Kidney (tissue), 22 donors: ENCODE measurements at places on chromosomes 12 and 14.
A peak's percentile ranks its signal among the peaks of the same experiment; 100 is the strongest.

GRCh38 chr12:58299371-58299770, 358.0 kb downstream of the ATP23 start:
- no peak for DNase-seq
- H3K36me3 ChIP-seq, result no peaks in the 10 kb centered on the region
- no peaks in the 10 kb centered on the region for H3K4me1 ChIP-seq
- H3K27me3 ChIP-seq, result no peaks in the 10 kb centered on the region
- H3K4me3 ChIP-seq, result no peak overlapping the region

DNA sequence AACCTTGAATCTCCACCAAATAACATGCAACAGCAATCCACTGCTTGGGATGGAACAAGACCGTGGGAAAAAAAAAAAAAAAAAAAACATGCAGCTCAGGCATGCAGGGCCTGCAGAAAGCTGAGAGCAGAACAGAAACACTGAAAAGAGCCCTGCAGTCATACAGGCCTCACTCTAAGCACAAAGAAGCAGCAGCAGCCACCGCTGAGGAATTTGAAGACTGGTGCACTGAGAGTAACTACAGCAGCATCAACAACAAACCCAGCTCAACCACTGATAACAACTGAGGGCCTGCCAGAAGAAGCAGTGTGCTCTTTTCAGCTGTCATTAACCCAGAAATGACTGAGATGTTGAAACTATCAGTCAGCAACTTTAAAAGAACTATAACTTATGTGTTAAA, 354.7 kb upstream of the TMTC1 start:
- no peak overlapping the region for H3K27ac ChIP-seq
- H3K4me3 ChIP-seq, result no peak overlapping the region
- no peak for DNase-seq
- no peaks in the 10 kb centered on the region for H3K36me3 ChIP-seq
- no peaks in the 10 kb centered on the region for H3K27me3 ChIP-seq
- H3K4me1 ChIP-seq, result no peaks in the 10 kb centered on the region

GRCh38 chr12:48788524-48788853, 400 bp downstream of the ADCY6 start:
- no peaks in the 10 kb centered on the region for H3K36me3 ChIP-seq
- peak overlapping the region; percentile 74 for H3K27ac ChIP-seq
- peak overlapping the region; percentile 76 for H3K4me3 ChIP-seq

DNA sequence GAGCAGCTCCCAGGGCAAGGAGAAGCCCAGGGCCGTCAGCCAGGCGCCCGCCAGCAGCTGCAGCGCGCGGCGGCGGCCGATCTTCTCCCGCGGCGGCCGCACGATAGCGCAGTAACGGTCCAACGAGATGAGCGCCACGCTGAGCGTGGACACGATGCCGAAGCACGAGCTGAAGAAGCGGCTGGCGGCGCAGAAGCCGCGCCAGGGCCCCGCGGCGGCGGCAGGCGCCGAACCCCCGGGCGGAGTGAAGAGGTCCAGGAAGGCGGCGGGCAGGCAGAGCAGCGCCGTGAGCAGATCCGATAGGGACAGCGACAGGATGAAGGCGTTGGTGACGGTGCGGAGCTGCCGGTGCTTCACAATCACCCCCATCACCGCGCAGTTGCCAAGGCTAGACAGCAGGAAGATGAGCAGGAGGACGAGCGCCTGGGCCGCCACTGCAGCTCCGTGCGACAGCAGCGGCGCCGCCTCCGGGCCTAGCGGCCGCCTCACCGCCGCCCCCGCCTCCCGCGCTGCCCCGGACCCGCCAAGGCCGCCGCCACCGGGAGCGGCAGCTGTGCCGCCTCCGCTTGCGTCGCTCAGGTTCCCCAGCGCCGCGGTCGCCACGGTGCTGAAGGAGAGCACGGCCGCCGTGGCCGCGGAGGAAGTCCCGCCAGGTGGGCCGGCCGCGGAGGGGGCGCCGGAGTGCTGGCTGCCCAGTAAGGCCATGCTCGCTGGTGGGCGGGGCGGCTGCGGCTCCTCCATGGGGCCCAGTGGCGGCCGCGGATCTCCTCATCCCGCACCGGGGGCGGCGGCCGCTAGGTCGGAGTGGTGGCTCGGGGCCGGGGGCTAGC, 479 bp downstream of the GPR135 start:
- peak overlapping the region; percentile 19 for H3K27ac ChIP-seq
- no peaks in the 10 kb centered on the region for H3K4me1 ChIP-seq
- H3K4me3 ChIP-seq, result peak overlapping the region; percentile 61
- no peaks in the 10 kb centered on the region for H3K27me3 ChIP-seq
- H3K36me3 ChIP-seq, result peaks cover 5% of the 10 kb centered on the region

DNA sequence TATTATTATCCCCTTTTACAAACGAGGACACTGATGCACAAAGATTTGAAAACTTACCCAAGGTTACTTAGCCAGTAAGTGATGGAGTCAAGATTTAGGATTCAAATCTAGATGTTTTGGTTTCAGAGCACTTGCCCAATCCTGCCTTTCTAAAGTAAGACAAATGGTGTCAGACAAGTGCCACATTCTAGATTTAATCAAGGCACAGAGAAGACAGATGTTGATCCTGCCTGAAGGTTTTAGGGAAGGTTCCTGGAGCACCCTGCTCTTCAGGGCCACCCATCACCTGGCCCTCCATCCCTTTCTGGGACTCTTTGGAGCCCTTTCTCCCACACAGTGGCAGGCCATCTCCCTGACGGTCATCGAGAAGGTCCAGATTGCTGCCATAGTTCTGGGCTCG, 2.9 kb downstream of the MARCHF9 start:
- DNase-seq, result no peak
- peaks cover 4% of the 10 kb centered on the region for H3K36me3 ChIP-seq
- peaks cover 9% of the 10 kb centered on the region for H3K4me1 ChIP-seq
- H3K27me3 ChIP-seq, result no peaks in the 10 kb centered on the region
- no peak overlapping the region for H3K27ac ChIP-seq

- no peaks in the 10 kb centered on the region for H3K4me1 ChIP-seq
- no peaks in the 10 kb centered on the region for H3K36me3 ChIP-seq
- DNase-seq, result peak; percentile 83
- H3K27me3 ChIP-seq, result no peaks in the 10 kb centered on the region
- no peak overlapping the region for H3K27ac ChIP-seq
Measured at GRCh38 chr12:116547955-116548501, 11.2 kb upstream of the MAP1LC3B2 start.

DNA sequence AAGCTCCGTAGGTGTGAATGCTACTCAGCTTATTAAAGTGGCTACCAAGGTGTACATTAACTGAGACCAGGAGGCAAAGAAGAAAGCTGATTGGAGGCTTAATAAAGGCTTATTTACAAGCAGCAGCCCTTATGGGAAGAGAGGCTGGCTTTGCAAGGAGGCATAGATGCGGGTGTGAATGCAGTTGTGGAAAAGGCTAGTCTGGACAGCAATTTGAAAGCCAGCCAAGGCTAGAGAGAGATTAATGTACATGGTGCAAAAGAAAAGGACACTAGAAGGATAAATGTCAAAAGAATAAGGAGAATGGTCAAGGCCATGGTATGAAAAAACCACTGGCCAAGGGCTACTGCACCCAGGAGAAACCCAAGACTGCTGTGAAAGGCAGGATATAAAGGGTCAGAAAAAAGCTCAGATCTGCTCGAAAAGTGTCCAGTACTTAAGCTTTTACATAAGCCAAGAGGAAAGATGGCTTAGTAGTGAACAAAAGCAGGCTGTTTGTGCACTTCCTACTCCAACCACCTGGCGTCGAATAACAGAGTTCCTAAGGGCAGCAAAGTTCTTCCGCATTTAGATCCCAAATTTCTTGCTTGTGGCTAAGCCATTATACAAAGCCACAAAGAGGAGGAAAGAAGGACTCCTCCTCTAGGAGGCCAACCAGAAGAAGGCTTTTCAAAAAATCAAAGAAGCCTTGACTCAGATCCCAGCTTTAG, 24.0 kb downstream of the KLRK1 start:
- peak overlapping the region; percentile 97 for H3K27ac ChIP-seq
- peak overlapping the region; percentile 95 for H3K4me3 ChIP-seq
- no peak for DNase-seq

- no peaks in the 10 kb centered on the region for H3K4me1 ChIP-seq
- no peak overlapping the region for H3K4me3 ChIP-seq
- no peaks in the 10 kb centered on the region for H3K36me3 ChIP-seq
- DNase-seq, result no peak
Measured at GRCh38 chr14:101939646-101940170, 24.7 kb upstream of the DYNC1H1 start.

DNA sequence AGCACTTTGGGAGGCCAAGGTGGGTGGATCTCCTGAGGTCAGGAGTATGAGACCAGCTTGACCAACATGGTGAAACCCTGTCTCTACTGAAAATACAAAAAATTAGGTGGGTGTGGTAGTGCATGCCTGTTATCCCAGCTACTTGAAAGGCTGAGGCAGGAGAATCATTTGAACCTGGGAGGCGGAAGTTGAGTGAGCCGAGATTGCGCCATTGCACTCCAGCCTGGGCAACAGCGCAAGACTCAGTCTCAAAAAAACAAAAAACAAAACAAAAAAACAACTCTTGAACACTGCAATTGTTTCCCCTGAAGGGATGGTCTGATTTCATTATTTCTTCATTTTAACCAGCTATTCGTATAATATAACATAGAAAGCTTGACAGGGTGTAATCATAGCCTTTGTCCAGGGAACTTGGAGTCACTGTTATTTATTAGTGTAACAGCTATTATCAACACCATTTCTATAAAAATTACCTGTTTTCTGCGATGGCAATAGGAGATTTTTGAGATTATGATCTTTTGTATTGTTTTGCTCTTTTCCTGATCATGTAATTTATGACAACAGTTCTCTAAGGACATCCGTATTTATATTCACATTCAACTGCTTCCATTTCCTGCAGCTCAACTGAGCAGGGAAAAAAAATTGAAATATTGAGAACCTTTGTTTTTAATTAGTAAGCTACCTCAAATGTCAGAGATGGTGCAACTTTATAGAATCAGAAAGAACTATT, 94.7 kb downstream of the DIP2B start:
- H3K36me3 ChIP-seq, result no peaks in the 10 kb centered on the region
- peaks cover 3% of the 10 kb centered on the region for H3K4me1 ChIP-seq
- no peak for DNase-seq

DNA sequence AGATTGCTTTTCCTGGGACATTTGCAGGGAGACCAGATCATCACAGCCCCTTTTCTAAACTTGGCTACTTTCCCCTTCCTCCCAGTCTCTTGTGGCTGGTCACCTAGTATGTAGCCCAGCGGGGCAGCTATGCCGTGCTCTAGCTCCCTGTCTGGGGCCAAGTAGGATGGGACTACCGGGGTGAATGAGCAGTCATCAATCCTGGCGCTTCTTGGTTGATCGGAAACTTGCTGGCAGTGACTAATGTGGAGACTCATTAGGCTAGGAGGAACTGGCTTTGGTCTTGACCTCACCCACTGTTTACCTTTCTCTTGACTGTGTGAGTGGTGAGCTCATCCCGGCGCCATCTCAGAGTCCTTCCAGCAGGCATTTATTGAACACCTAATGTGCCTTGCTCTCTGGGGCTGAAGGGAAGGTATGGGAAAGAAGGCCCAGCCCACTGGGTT, 15.9 kb downstream of the PLEKHG3 start:
- DNase-seq, result no peak
- H3K27me3 ChIP-seq, result no peaks in the 10 kb centered on the region
- peaks cover 80% of the 10 kb centered on the region for H3K4me1 ChIP-seq
- peak overlapping the region; percentile 91 for H3K27ac ChIP-seq

- no peaks in the 10 kb centered on the region for H3K27me3 ChIP-seq
- H3K27ac ChIP-seq, result no peak overlapping the region
- H3K4me1 ChIP-seq, result no peaks in the 10 kb centered on the region
- no peak overlapping the region for H3K4me3 ChIP-seq
Measured at GRCh38 chr14:95480109-95480886, 36.2 kb downstream of the SYNE3 start.

DNA sequence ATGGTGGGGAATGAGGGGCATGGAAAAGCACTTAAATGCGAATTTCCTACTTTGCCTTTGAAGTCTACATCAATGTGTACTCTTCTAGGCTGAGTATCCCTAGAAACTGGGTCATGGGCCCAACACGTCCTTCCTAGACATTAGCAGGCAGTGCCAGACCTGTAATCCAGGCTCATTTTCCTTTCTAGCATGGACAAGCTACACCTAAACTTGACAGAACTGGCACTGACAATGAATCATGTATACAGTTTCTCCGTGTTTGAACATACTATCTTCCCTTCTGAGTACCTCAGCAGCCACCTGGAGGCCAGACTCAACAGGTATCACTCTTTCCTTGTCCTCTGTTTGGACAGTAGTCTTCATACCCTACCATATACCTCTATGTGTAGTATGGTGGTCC, 25.8 kb upstream of the PDE1B start:
- no peak overlapping the region for H3K27ac ChIP-seq
- H3K4me1 ChIP-seq, result no peaks in the 10 kb centered on the region
- H3K36me3 ChIP-seq, result no peaks in the 10 kb centered on the region
- H3K4me3 ChIP-seq, result no peak overlapping the region
- DNase-seq, result no peak

- H3K27me3 ChIP-seq, result no peaks in the 10 kb centered on the region
- H3K4me3 ChIP-seq, result no peak overlapping the region
- no peak for DNase-seq
- no peaks in the 10 kb centered on the region for H3K36me3 ChIP-seq
- H3K4me1 ChIP-seq, result peaks cover 6% of the 10 kb centered on the region
- H3K27ac ChIP-seq, result peak overlapping the region; percentile 95
Measured at GRCh38 chr12:56520506-56520905, 1.1 kb upstream of the RBMS2 start.

GRCh38 chr12:23888396-23889068, 60.9 kb downstream of the SOX5 start:
- no peak for DNase-seq
- no peaks in the 10 kb centered on the region for H3K36me3 ChIP-seq
- no peaks in the 10 kb centered on the region for H3K4me1 ChIP-seq
- H3K4me3 ChIP-seq, result no peak overlapping the region

GRCh38 chr12:58570411-58570810, 349.9 kb downstream of the LRIG3 start:
- H3K4me1 ChIP-seq, result no peaks in the 10 kb centered on the region
- H3K36me3 ChIP-seq, result no peaks in the 10 kb centered on the region
- H3K27me3 ChIP-seq, result no peaks in the 10 kb centered on the region
- no peak for DNase-seq
- H3K4me3 ChIP-seq, result no peak overlapping the region
- no peak overlapping the region for H3K27ac ChIP-seq

DNA sequence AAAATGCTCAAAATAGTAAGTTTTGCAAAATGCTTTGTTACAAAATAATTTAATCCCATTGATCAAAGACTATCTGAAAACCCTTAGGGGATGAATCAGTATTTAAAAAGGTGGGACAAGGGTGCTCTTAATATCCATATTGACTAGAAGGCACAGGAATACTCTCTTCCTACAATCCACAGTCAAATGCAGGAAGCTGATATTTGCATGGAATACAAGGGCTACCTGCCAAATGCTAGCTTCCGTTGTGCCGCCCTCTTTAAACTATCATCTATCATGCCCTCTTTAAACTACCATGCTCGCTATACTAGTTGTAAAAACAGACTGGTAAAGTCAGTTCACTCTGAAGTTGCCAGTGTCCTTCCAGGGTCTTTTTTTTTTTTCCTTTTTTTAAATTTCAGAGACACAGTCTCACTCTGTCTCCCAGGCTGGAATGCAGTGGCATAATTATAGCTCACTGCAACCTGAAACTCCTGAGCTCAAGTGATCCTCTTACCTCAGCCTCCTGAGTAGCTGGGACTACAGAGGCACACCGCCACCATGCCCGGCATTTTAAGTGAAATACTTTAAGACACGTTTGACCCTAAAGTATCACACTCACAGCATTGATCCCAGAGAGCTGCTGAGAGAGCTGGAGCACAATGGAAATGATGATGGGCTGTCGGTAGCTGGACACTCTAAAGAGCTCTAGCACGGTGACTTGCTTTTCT, 6.7 kb downstream of the SLC2A3 start:
- H3K36me3 ChIP-seq, result peaks cover 2% of the 10 kb centered on the region
- no peaks in the 10 kb centered on the region for H3K27me3 ChIP-seq
- no peak overlapping the region for H3K27ac ChIP-seq
- H3K4me3 ChIP-seq, result no peak overlapping the region
